GM23248 (cell line): ENCODE measurements at places on chromosomes 3 and 15. TPM values are rescaled to one million over a fixed set of nuclear protein-coding genes. Genes with fewer than 3 reads are reported as not detected.

DNA sequence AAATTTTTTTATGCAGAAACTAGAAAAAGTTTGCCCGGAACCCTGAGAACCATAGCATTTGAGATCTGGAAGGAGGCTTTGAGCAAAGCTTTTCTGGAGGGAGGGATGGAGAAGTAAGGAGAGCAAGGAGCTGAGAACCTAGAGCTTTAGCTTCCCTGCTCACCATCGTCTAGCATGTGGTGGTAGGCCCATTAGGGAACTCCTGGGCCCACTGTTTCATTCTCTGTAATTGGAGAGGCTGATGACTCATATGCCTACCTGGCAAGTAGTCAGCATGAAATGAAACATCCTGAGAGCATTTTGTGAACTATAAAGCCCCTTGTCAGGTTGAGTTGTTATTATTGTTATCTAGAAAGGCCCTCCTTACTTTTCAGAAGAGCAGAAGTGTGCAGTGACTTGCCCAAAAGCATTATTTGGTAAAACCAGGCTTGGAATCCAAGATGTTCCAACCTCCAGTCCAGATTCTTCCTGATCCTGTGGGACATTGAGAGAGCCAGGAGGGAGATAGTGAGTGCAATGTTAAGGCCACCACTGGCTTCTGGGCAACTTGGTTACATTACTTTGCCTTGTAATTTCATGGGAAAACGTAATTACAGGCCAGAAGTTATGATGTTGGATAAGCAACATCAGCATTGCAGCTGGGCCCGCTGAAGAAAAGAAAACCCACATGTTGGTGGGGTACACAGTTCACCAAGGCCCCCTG is 104.5 kb upstream of the BFSP2 start:
- peak; percentile 31 for DNase-seq

- DNase-seq: no peak
Measured at GRCh38 chr3:61358364-61358763, 107.1 kb upstream of the FHIT start.

DNA sequence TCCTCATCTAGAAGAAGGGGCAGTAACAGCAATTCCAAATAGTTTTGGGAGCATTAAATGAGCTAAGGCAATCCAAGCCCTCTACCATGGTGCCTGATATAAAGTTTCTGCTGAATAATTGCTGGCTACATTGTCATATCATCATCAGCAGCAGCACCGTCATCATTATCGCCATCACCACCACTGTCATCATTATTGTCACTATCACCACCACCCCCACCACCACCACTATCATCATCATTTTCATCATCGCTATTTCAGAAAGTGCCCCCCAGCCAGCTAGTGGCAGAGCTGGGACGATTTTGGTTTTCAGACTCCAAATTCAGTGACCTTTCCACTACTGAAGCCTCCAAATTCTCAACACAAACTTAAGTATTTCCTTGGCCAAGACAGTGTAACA is 15.0 kb downstream of the XCR1 start:
- DNase-seq: no peak

DNA sequence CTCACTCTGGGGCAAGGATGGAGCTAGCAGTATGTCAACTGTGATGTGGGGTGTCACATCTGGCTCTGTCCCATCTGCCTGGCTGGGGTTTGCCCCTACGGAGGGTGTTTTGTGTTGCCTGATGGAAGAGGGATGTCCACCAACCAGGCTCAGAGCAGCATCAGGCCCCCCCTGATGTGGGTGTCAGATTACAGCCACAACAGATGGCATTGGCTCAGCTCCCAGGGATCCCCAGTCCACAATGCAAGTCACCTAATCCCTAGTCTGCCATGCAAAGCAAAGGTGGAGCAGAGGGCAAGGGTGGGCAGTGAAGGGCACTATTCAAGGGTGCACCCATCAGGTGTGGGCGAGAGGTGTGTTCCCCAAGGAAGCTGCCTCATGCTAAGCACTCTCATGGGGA is 48.9 kb upstream of the AMOTL2 start:
- peak; percentile 39 for DNase-seq

DNA sequence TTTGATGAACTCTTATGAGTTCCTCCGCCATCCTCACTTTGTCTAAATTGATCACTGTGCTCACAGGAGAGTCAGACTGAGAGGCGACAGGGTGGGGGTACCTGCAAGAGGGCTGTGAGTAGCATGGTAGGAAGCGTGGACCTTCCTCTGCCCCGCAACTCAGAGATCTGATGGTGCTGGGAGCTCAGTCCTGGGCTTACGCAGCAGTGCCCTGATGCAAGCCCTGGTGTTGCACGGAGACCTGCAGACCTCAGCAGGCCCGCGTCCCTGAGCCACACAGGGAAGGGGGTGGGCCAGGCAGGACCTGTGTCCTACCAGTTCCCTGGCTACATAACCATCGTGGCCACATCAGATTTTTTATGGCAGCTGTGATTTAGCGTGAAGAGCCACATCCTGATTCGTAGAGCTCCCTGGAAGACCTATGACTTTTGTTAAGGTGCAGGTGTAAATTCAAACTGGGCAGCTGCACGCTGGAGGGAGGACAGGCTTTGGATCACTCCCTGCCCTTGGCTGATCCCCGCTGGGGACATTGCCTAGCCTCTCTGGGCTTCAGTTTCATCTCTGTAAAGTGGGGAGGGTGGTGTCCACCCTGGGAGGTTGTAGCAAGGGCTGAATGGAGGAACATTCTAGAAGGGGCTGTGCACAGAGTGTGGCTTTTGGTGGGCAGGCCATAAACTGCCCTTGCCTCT is 176.1 kb downstream of the KLF13 start:
- no peak for DNase-seq

- DNase-seq: peak; percentile 46
Measured at GRCh38 chr3:48765376-48765775, 48.4 kb upstream of the IP6K2 start.

- DNase-seq: no peak
Measured at GRCh38 chr15:66278056-66278455, 15.3 kb upstream of the DIS3L start.

DNA sequence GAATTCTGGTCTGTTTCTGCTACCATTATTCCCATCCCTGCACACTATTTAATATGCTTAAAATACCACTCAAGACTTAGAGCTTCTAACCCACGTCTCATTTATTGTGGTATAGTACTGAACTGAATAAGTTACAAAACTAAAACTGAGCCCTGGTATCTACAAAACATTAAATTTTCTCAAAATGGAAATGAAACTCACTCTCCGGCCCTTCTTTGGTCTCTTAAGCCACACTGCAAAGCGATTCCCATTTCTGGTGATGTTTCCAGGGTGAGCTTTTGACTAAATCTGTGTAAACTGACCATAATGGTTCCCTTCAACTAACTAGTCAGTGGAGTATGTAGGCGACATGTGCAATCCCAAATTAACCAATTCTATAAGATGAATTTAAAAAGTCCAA is 18.6 kb downstream of the KPNA4 start:
- DNase-seq: no peak

DNA sequence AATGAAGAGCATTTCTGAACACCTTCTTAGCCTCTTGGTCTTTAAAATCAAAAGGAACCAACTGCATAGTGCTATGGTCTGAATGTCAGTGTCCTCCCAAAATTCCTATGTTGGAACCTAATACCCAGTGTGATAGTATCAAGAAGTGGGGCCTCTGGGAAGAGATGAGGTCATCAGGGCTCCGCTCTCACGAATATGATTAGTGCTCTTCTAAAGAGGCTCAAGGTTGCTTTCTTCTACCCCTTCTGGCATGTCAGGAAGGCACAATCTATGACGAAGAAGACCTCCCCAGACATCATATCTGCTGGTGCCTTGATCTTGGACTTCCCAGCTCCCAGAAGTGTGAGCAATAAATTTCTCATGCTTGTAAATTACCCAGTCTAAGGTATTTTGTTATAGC is 209.5 kb downstream of the MAGI1 start:
- peak; percentile 12 for DNase-seq

- DNase-seq: no peak
Measured at GRCh38 chr3:122678506-122678905, 2.1 kb upstream of the PARP14 start.

- no peak for DNase-seq
Measured at GRCh38 chr15:67781907-67782690, 43.2 kb upstream of the SKOR1 start.

GRCh38 chr3:190642016-190642415 is 128.1 kb downstream of the IL1RAP start:
- no peak for DNase-seq

- DNase-seq: peak; percentile 84
Measured at GRCh38 chr3:58049143-58049785, 41.0 kb downstream of the FLNB start.

DNA sequence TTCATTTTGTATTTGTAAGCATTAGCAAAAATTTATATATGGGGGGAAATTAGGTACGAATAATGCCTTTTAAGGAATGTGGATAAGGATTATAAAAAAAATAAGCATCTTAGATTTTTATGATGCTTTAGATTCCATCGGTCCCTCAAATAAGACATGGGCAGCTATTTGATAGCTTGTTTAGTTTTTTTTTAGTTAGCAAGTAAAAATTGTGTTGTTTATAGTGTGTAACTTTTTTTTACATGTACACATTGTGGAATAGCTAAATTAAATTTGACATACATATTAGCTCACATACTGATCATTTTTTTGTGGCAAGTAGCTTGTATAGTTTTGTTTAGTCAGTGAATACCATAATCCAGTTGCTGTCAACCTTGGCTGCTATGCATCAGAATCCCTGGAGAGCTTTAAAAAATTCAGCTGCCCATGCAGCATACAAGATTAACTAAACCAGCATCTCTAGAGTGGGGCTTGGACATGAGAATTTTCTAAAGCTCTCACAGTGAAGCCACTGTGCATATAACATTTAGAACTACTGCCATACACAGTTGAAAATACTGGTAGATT is 53.9 kb downstream of the TMOD3 start:
- peak; percentile 75 for DNase-seq

The THSD4 gene
- 50.6 and 58.9 TPM in 2 replicates for total RNA-seq

The SCAANT1 gene
- not detected in 2 replicates for total RNA-seq

The PLS1 gene
- 0.13 and 0.54 TPM in 2 replicates for total RNA-seq

The HAUS2 gene
- 41.9 and 47.8 TPM in 2 replicates for total RNA-seq

The CFAP100 gene
- total RNA-seq: not detected in 2 replicates

The BCL2A1 gene
- 1.6 TPM in 1 of 2 replicates, not detected in the other for total RNA-seq
